ENCODE measurements at places on chromosomes 16 and 17.
A peak's percentile ranks its signal among the peaks of the same experiment; 100 is the strongest.

GRCh38 chr16:66972983-66973382 lies 11.9 kb downstream of the CES3 start:
- DNase-seq = no peak

GRCh38 chr16:84461413-84462295 lies 42.8 kb downstream of the MEAK7 start:
- no peak for DNase-seq

DNA sequence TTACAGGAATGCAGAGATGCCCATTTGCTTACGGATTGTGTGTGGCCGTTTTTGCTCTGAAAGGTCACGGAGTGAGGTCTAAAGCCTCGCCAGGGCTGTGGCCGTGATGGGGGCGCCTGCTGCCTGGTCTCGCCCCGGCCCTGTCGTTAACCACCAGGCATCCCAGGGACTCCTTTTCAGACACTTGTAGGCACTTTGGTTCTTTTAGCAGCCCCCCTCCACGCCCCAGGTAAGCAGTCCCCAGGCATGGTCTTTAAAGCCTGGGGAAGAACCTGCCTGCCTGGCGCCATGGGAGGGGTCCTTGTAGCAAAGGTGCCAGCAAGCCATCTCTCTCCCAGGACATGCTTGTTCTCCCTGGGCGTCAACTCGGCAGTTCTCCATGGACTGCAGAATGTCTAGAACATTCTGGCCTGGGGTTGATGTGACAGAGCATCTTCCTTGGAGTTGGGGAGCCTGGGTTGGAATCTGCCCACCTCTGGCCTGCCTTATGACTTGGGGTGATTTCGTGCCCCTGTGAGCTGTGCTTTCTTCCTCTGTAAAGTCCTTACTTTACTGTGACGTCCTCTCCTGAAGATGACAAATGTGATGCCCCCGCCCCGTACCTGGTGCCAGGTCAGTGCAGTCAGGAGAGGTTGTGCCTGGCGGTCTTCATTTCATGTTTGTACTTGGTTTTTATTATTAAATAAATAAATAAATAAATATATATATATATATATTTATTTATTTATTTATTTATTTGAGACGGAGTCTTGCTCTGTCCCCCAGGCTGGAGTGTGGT lies 5.4 kb downstream of the KCTD5 start:
- no peak for DNase-seq

DNA sequence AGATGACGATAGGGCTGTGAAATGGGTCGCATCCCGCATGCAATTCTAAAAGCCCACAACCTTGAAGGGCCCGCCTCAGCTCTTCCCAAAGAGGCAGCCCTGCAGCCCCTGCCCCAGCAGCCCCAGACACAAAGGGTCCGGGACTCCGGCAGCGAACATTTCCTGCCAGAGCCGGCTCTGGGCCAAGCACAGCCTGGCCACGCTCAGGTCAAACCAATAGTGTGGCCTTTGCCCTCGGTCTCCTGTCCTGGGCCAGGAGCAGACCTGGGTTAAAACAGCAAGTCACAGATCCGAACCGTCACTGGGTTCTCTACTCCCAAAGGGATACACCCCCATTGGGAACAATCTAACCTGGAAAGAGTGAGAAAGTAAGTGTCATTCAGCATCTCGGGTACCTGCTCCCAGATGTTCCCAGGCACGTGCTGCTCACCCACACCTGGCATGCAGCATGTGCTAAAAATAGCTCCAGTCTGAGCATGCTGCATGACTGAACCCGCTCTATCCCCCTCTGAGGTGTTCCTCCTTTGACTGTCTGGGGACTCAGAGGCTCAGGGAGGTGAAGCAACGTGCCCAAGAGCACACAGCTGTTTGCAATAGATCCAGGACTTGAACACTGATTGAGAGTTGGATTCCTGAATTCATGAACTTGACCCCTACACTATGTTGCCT lies 22.2 kb upstream of the ATP2A3 start:
- no peak for DNase-seq

DNA sequence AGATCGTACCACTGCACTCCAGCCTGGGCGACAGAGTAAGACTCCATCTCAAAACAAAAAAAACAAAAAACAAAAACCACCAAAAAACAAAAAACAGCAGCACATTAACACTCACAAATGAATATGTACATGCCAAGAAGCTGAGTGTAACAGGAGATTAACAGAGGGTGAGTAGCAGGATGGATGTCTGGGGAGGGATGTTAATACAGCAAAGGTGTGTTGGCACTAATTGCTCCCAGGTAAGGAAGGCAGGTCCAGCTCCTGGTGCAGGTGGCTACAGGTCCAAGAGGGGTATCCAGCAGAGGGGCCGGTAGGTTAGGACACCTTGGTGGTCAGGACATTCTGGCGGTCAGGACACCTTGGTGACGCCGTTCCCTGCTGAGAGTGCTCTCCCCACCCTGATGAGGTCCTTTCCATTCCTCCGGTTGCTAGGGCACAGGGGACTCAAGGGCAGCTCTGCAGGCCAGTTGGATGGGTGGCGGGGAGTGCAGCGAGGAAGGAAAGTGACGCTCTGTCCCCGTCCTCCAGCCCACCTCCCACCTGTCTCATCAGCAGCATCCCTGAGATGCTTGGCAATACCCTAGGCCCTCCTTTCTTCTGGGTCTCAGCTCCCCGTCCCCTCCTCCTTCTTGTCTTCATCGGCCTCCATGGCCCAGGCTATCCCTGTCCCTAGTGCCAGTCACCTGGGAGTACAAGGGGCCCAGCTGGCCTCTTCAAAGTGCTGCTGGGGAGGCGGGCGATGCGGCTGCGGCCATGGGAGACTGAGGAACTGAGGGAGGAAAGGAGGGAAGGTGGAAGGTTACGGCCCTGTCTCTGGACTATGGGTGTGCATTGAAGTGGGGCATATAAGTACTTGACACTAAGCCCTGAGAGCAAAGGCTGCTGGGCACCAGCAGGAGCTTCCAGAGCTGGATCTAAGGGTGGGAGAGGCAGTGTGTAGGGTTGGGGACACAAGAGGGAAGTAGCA lies 10.7 kb upstream of the GFAP start:
- DNase-seq = peak; percentile 28

GRCh38 chr17:14434506-14434905 lies 133.6 kb downstream of the HS3ST3B1 start:
- no peak for DNase-seq

GRCh38 chr17:80569924-80570323 lies 25.3 kb downstream of the RPTOR start:
- DNase-seq = no peak

GRCh38 chr17:57875290-57876022 lies 25.6 kb upstream of the MRPS23 start:
- peak; percentile 59 for DNase-seq

- DNase-seq = peak; percentile 95
Observed at GRCh38 chr17:74744714-74745547, 3.5 kb upstream of the NHERF1 start.

GRCh38 chr16:23195366-23195978 lies 12.9 kb downstream of the SCNN1G start:
- DNase-seq = no peak

- DNase-seq = no peak
Observed at GRCh38 chr17:72116661-72117521, 3.9 kb upstream of the SOX9 start.

- no peak for DNase-seq
Observed at GRCh38 chr16:47506800-47507199, 45.7 kb downstream of the PHKB start.

- DNase-seq = no peak
Observed at GRCh38 chr16:46745617-46746016, 2.5 kb downstream of the MYLK3 start.

GRCh38 chr17:57561072-57561861 lies 183.8 kb downstream of the CCDC182 start:
- DNase-seq = no peak

GRCh38 chr16:11743308-11744074 lies 834 bp upstream of the TXNDC11 start:
- no peak for DNase-seq

DNA sequence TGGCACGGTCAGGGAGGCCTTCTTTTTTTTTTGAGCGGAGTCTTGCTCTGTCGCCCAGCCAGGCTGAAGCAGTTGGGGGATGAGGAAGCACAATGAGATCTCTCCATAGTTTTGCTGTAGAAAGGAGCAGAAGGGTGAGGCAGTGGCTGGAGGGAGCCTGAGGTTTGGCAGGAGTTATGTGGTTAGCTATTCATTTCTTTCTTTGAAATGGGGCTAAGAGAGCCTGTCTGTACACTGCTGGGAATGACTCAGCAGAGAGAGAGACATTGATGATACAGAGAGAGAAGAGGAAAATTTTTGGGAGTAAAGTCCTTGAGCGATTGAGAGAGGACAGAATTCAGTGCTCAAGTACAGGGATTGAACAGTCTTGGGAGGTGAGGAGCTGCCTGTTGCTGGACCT lies 22.1 kb downstream of the NOS2 start:
- DNase-seq = no peak

GRCh38 chr17:48489781-48490180 lies 41.0 kb downstream of the HOXB1 start:
- no peak for DNase-seq

- DNase-seq = no peak
Observed at GRCh38 chr17:82383411-82383810, 11.8 kb downstream of the UTS2R start.

GRCh38 chr17:73308017-73308823 lies 3.6 kb downstream of the CDC42EP4 start:
- no peak for DNase-seq

DNA sequence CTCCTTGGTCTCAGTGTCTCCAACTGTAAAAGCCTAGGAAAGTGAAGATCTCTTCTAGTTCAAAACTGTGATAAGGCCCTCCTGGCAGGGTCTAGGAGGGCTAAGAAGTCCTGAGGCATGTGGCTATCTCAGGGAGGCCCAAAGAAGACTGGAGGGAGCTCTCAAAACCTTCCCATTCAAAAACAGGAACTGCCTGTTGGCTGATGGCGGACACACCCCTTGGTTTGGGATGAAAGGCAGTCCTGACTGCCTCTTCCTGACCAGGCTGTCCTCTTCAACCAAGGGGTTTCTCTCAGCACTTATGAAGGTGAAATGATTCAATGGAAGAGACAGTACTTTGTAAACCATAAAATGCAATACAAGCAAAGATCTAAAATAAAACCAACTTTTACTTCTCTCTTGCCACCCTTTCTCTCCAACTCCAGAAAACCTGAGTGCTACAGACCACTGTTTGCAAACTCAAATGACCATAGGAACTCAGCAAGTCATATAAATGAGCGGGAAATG lies 4.7 kb downstream of the ZNF764 start:
- no peak for DNase-seq

GRCh38 chr17:49443862-49444261 lies 29.2 kb upstream of the PHB1 start:
- DNase-seq = no peak

GRCh38 chr17:61490540-61490975 lies 38.3 kb downstream of the TBX4 start:
- DNase-seq = no peak

GRCh38 chr17:4566785-4567184 lies 6.4 kb upstream of the GGT6 start:
- DNase-seq = peak; percentile 51

DNA sequence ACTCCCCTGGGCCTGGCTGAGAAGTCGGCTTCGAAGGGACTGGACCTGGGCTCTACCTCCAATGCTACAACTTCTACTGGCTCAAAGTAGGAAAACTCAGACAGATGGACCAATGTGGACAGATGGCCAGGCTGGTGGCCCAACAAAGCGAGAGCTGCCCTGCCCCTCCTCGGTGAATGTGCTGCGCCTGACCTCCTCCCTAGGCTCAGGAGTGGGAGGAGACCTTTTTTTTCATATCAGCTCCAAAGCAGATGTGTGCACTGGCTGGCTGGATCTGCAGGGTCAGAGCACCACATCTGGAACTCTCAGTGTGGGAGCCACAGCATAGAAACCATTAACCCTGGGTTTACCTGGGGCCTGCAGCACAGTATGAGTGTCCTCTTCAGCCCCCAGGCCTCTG lies 20.8 kb downstream of the ATP6V0D1 start:
- no peak for DNase-seq

- DNase-seq = no peak
Observed at GRCh38 chr16:17744921-17745572, 274.3 kb upstream of the XYLT1 start.

DNA sequence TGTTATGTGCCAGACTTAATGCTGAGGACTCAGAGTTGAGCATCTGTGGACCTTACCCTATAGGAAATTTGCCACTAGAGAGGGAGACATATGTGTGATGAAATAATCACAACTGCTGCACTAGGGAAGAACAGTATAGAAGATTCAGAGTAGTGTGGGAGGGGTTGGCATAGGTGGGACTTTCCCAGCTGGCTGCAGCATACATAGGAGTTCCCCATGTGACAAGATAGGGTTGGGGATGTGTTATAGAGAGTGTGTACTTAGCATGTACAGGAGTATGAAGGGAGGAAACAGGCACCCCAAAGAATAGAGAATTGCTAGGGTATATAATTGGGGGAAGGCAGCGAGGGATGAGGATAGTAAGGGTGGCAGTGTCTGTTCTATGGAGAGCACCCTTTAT lies 2.9 kb downstream of the NUP93 start:
- DNase-seq = no peak

- peak; percentile 80 for DNase-seq
Observed at GRCh38 chr16:7405166-7405565, 72.5 kb downstream of the RBFOX1 start.

DNA sequence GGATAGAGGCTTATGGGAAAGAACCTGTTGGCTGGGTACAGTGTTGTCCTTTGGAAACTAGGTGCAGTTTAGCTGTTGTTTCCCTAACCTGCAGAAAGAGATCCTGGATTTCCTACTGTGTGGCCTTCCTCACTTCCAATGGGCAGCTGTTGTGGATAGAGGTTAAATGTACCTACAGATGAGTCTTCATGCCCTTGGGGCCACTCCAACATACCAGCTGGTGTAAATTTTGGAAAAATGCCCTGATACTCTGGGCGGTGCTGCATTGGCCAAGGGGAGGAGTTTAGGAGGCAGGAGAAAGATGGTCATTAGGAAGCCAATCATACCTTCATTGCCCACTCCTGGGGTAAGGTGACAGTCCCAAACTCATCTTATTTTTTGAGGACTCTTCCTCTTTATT lies 70.2 kb downstream of the SNX11 start:
- no peak for DNase-seq

GRCh38 chr17:46768540-46768870 lies 50.0 kb downstream of the WNT3 start:
- DNase-seq = no peak

DNA sequence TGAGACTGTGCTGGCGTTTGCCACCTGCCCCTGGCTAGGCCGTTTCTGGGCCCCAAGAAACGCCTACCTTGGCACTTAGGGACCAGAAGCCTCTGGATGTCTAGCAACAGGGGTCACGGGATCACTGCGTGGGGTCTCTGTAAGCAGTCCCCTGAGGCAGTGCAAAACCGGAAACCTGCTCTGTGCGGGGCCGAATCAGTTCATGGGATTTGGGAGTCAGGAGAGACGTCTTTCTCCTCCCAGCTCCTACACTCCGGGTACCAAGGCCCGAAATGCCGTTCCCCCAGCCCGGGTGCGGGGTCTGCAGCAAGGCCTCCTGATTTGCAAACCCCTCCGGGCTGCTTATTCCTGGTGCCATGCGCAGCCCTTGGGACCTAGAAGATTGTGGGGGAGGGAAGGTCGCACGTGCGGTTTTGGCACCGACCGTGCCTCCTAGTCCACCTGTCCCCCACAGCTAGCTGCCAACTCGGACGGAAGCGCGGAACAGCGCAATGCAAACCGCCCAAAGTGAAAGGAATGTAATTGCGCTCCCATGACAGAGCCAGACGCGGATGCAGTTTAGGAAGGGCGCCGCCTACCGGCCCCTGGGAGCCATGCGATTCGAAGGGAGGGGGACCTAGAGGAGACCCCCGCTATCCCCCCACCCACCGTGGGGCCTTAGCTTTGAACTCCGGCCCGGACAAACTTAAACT lies 6.5 kb downstream of the IRX5 start:
- DNase-seq = no peak

All from dorsolateral prefrontal cortex (tissue), 122 donors.